Thoracic aorta (tissue), 2 donors: ENCODE measurements at places on chromosomes 6 and 20.
A peak's percentile ranks its signal among the peaks of the same experiment; 100 is the strongest.

DNA sequence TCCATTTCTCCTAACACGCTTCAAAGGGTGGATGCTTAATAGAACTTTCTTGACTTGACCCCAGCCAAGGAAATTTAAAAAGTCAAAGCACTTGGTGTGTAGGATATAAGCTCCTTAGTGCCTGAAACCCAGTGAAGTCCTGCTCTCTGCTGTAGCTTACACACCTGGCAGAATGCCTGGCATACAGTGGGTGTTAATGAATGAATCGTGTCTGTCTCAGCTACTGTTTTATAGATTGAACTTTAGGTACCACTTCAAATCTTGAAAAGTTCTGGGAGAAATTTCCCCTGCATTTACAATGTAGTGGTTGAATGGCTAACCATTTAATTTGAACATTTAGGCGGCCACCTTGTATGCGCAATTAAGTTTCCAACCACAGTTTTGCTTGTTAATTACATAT is 70.5 kb upstream of the ZNF217 start:
- H3K27me3 ChIP-seq: no peaks in the 10 kb centered on the region
- H3K36me3 ChIP-seq: no peaks in the 10 kb centered on the region
- no peaks in the 10 kb centered on the region for H3K4me1 ChIP-seq
- H3K27ac ChIP-seq: no peak overlapping the region
- no peak for DNase-seq

- DNase-seq: no peak
- no peak overlapping the region for H3K4me3 ChIP-seq
- H3K36me3 ChIP-seq: no peaks in the 10 kb centered on the region
- H3K27ac ChIP-seq: no peak overlapping the region
Observed at GRCh38 chr6:29834564-29835436, 7.2 kb downstream of the HLA-G start.

GRCh38 chr20:10843146-10843711 is 169.4 kb upstream of the JAG1 start:
- DNase-seq: no peak
- H3K27ac ChIP-seq: no peak overlapping the region
- H3K36me3 ChIP-seq: no peaks in the 10 kb centered on the region
- H3K4me3 ChIP-seq: no peak overlapping the region
- H3K4me1 ChIP-seq: no peaks in the 10 kb centered on the region
- no peaks in the 10 kb centered on the region for H3K27me3 ChIP-seq

DNA sequence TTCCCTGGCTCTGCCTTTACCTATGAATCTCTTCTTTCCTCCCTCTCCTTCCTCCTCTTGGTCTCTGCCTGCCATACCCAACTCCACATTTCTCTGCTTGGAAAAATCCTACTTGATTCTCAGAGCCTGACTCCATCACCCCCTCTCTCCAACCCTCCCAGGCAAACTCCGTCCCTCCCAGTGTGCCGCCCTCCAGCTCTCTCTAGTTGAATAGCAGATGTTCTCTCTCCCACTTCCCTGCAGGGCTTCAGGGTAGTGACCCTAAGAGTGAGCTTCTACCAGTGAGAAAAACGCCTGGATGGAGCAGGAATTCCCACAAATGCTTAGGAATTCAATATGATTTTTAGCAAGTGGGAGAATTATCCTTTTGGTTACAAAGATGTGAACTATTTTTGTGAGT is 141.6 kb downstream of the MTHFD1L start:
- DNase-seq: no peak
- H3K27ac ChIP-seq: no peak overlapping the region
- no peaks in the 10 kb centered on the region for H3K27me3 ChIP-seq
- H3K4me1 ChIP-seq: peaks cover 25% of the 10 kb centered on the region

- H3K36me3 ChIP-seq: peaks cover 13% of the 10 kb centered on the region
- peak; percentile 43 for DNase-seq
- peak within 1 kb of the TSS; percentile 98 for H3K4me3 ChIP-seq
- peak within 1 kb of the TSS; percentile 97 for H3K27ac ChIP-seq
Observed at GRCh38 chr6:28923318-28924102, at the start of gene TRIM27. TRIM27 (minus strand) TSS chr6:28923985; CDS start chr6:28923632, 353 bp downstream.

GRCh38 chr6:44858998-44859397 is 469.1 kb upstream of the RUNX2 start:
- H3K27ac ChIP-seq: no peak overlapping the region
- H3K36me3 ChIP-seq: no peaks in the 10 kb centered on the region
- no peaks in the 10 kb centered on the region for H3K4me1 ChIP-seq
- H3K27me3 ChIP-seq: no peaks in the 10 kb centered on the region

- H3K4me1 ChIP-seq: no peaks in the 10 kb centered on the region
- no peak overlapping the region for H3K27ac ChIP-seq
- no peaks in the 10 kb centered on the region for H3K27me3 ChIP-seq
- DNase-seq: no peak
Observed at GRCh38 chr20:57888591-57888990, 178.8 kb upstream of the PMEPA1 start.

GRCh38 chr6:10850728-10851127 is 12.4 kb upstream of the MAK start:
- no peaks in the 10 kb centered on the region for H3K27me3 ChIP-seq
- H3K36me3 ChIP-seq: peaks cover 2% of the 10 kb centered on the region
- no peaks in the 10 kb centered on the region for H3K4me1 ChIP-seq
- H3K4me3 ChIP-seq: no peak overlapping the region
- no peak for DNase-seq

GRCh38 chr6:13405961-13406477 is 77.7 kb upstream of the TBC1D7 start:
- H3K4me3 ChIP-seq: no peak overlapping the region
- no peaks in the 10 kb centered on the region for H3K27me3 ChIP-seq
- DNase-seq: no peak
- peaks cover 23% of the 10 kb centered on the region for H3K4me1 ChIP-seq
- no peak overlapping the region for H3K27ac ChIP-seq
- no peaks in the 10 kb centered on the region for H3K36me3 ChIP-seq

DNA sequence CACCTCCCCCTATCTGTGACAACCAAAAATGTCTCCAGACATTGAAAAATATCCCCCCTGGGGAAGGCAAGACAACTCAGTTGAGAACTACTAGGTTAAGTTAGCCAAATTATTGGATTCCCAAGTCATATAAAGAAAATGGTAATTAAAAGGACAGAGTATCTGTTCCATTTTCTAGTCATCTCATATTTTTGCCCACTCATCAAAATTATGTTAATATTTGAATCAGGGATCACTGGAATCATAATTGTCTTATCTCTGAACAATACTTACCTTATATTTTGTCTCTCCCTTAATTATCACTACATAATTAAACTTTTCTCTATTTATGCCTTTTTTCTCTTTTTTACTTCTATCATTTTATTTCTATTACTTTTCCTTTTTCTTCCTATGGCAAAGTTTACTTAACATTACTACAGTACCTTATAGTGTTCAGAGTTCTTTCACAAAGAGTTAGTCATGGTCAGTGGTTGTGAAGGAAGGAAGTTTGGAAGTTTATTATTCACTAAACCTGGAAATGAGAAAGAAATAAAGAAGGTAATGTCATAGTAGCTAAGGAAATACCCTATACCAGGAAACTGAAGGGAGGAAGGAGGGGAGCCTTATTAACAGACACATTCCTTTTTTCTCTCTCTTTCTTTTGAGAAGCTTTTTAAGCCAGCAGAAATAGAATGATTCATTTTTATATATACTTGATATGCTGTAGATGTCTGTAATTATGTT is 332.9 kb downstream of the COL12A1 start:
- no peaks in the 10 kb centered on the region for H3K36me3 ChIP-seq
- no peak for DNase-seq
